Keratinocyte (primary cell): ENCODE measurements at places on chromosomes 6 and 20. TPM values are rescaled to one million over a fixed set of nuclear protein-coding genes. Genes with fewer than 3 reads are reported as not detected.

ARID1B gene
- 12.6 to 16.6 TPM (median 14.9 TPM) in 3 replicates for polyA plus RNA-seq

- no peak for DNase-seq
- H3K36me3 ChIP-seq, result peaks cover 13% of the 10 kb centered on the region
- peaks cover 13% of the 10 kb centered on the region for H3K4me1 ChIP-seq
Measured at GRCh38 chr6:31547727-31548543, 527 bp downstream of the NFKBIL1 start.

GRCh38 chr20:51037532-51038115 is 14.7 kb upstream of the KCNG1 start:
- H3K4me1 ChIP-seq, result peaks cover 13% of the 10 kb centered on the region
- H3K36me3 ChIP-seq, result no peaks in the 10 kb centered on the region
- H3K27ac ChIP-seq, result no peak overlapping the region
- H3K4me3 ChIP-seq, result no peak overlapping the region
- DNase-seq, result no peak
- H3K27me3 ChIP-seq, result peaks cover 7% of the 10 kb centered on the region

GRCh38 chr6:36659271-36659670 is 19.2 kb upstream of the CDKN1A start:
- H3K4me3 ChIP-seq, result no peak overlapping the region
- no peaks in the 10 kb centered on the region for H3K36me3 ChIP-seq
- no peak overlapping the region for H3K27ac ChIP-seq
- DNase-seq, result no peak
- peaks cover 27% of the 10 kb centered on the region for H3K4me1 ChIP-seq

CCDC170 gene
- 0.05 to 0.10 TPM (median 0.08 TPM) in 3 replicates for polyA plus RNA-seq

GRCh38 chr20:60900618-60901017 is 351.4 kb upstream of the CDH4 start:
- no peaks in the 10 kb centered on the region for H3K4me1 ChIP-seq
- H3K36me3 ChIP-seq, result no peaks in the 10 kb centered on the region
- no peak overlapping the region for H3K4me3 ChIP-seq

GRCh38 chr6:138594758-138595140 is 95.5 kb upstream of the NHSL1 start:
- no peaks in the 10 kb centered on the region for H3K36me3 ChIP-seq
- no peaks in the 10 kb centered on the region for H3K27me3 ChIP-seq
- H3K27ac ChIP-seq, result peak overlapping the region; percentile 94
- H3K4me1 ChIP-seq, result peaks cover 42% of the 10 kb centered on the region

DNA sequence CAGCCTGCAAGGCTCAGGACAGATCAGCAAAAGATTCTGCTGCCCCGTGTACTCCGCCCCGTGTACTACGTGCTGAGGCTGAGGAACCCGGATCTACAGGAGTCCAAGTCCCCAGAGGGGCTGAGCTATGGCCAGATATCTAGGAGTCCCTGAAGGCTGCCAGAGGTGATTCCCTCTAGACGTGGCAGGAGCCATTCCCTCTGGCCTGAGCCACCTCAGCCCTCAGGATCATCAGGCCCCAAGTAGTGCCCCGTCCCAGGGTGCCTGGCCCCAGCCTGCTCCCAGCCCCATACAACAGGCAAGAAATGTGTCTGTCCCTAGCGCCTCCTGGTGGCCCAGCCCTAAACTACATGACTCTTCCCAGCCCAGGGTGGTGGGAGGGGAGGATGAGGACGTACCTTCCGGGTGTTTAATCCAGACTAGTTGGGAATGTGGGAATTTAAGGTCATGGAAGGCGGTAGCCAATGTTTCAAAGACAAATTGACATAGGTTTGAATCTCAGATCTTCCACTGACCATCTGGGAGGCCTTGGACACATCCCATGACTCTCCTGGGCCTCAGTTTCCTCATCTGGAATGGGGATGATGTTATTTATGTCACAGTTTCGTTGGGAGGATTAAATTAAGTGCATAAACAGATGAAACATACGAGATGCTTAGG is 49.4 kb upstream of the PTPN1 start:
- DNase-seq, result no peak
- peak overlapping the region; percentile 31 for H3K27ac ChIP-seq
- H3K27me3 ChIP-seq, result no peaks in the 10 kb centered on the region
- peaks cover 5% of the 10 kb centered on the region for H3K4me1 ChIP-seq
- H3K4me3 ChIP-seq, result no peak overlapping the region

DNA sequence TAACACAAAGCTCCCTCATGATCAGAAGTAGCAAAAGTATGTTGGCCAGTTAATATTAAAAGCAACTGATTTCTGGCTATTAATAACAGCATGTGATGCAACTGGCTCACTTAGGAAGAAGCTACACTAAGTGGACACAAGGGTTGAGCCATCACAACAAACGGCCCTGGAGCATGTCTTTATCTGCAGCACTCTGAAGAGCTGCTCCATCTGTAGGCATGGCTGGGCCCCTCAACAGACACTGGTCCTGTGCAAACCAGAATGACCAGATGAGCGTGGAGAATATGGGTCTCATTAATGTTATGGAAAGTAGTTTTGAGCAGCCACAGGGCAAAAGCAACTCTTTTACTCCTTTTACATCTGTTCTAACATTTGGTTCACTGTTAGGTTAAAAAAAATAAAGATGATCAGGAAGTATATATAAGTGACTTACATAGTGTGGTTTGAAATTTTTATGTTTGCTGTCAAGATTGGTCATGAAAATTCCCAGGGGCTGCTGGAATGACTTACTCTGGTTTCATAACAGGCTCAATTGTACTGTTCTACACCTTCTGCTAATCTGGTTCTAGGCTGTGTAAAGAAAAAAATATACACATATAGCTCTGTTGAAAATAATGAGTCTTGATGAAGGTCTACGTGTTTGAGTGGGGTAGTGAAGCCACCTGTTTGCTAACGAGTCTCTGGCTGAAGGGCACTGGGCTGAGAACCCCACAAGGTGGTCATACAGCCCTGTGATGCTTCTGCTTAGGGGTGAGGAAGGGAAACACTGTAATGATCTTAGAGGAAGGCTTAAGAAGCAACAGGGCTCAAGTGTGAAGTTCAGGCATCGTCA is 58.1 kb downstream of the INSM1 start:
- no peak overlapping the region for H3K27ac ChIP-seq
- no peak overlapping the region for H3K4me3 ChIP-seq

- H3K36me3 ChIP-seq, result peaks cover 13% of the 10 kb centered on the region
- peak within 1 kb of the TSS; percentile 88 for H3K27ac ChIP-seq
- H3K4me1 ChIP-seq, result peaks cover 28% of the 10 kb centered on the region
- no peaks in the 10 kb centered on the region for H3K27me3 ChIP-seq
- peak within 1 kb of the TSS; percentile 78 for H3K4me3 ChIP-seq
Measured at GRCh38 chr20:6122873-6123648, at the start of gene FERMT1. TSS of gene FERMT1 (minus strand) at chr20:6123030. CDS start at chr20:6119554, 3,476 bp downstream.

- H3K27me3 ChIP-seq, result no peaks in the 10 kb centered on the region
- peaks cover 21% of the 10 kb centered on the region for H3K4me1 ChIP-seq
- DNase-seq, result no peak
- no peak overlapping the region for H3K27ac ChIP-seq
- H3K4me3 ChIP-seq, result no peak overlapping the region
Measured at GRCh38 chr6:11653028-11653583, 115.6 kb downstream of the TMEM170B start.

DNA sequence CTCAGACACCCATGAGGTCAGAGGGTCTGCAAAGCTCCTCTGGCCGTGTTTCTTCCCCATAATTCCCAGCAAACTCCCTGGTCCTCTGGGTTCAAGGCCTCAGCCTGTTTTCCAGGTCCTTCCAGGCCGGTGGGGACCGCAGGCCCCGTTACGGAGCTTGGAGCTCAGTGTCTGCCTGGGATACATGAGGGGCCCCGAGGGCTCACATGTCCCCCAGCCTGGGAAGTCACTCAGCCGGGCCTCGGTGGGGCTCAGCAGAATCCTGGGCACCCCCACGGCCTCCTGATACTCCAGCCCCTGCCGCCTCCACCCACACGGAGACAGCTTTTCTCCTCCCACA is 3.4 kb upstream of the SULF2 start:
- peaks cover 49% of the 10 kb centered on the region for H3K4me1 ChIP-seq
- DNase-seq, result no peak
- H3K36me3 ChIP-seq, result no peaks in the 10 kb centered on the region
- no peak overlapping the region for H3K27ac ChIP-seq

FLRT3 gene
- 69.7 to 123 TPM (median 91.7 TPM) in 3 replicates for polyA plus RNA-seq

DNA sequence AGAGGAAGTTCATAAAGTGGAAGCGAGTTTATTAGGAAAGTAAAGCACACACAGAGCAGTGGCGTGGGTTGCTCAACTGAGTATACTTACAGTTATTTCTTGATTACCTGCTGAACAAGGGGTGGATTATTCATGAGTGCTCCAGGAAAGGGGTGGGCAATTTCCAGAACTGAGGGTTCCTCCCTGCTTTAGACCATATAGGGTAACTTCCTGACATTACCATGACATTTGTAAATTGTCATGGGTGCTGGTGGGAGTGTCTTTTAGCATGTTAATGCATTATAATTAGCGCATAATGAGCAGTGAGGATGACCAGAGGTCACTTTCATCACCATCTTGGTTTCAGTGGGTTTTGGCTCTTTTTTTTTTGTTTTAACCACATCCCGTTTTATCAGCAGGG is 29.8 kb downstream of the PDYN start:
- H3K27ac ChIP-seq, result no peak overlapping the region
- H3K4me1 ChIP-seq, result peaks cover 5% of the 10 kb centered on the region
- H3K27me3 ChIP-seq, result peaks cover 9% of the 10 kb centered on the region
- H3K36me3 ChIP-seq, result no peaks in the 10 kb centered on the region
- DNase-seq, result no peak

PTCHD4 gene
- 0.39 to 0.93 TPM (median 0.41 TPM) in 3 replicates for polyA plus RNA-seq

CABLES2 gene
- polyA plus RNA-seq, result 1.9 to 4.6 TPM (median 2.2 TPM) in 3 replicates

LY6G6F gene
- polyA plus RNA-seq, result not detected in 3 replicates

DNA sequence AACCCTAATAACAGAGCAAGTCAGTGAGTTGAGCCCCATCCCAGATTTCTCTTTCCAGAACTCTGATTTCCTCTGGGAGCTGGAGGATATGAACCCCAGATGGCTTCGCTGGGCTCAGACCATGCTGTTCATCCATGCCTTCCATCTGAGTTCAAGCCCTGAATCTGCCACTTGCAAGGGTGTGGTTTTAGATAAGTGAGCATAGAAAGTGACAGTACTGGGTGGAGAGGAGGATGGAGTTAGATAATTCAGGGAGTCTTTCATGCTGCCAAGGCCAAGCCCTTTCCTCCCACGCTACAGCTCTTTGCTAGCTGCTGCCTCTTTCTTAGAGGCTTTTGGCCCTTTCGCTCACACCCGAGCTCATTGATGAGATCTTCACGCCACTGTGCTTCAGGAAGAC is 57.2 kb upstream of the MAFB start:
- peaks cover 6% of the 10 kb centered on the region for H3K27me3 ChIP-seq
- no peaks in the 10 kb centered on the region for H3K36me3 ChIP-seq
- no peak overlapping the region for H3K27ac ChIP-seq
- H3K4me3 ChIP-seq, result no peak overlapping the region

DNA sequence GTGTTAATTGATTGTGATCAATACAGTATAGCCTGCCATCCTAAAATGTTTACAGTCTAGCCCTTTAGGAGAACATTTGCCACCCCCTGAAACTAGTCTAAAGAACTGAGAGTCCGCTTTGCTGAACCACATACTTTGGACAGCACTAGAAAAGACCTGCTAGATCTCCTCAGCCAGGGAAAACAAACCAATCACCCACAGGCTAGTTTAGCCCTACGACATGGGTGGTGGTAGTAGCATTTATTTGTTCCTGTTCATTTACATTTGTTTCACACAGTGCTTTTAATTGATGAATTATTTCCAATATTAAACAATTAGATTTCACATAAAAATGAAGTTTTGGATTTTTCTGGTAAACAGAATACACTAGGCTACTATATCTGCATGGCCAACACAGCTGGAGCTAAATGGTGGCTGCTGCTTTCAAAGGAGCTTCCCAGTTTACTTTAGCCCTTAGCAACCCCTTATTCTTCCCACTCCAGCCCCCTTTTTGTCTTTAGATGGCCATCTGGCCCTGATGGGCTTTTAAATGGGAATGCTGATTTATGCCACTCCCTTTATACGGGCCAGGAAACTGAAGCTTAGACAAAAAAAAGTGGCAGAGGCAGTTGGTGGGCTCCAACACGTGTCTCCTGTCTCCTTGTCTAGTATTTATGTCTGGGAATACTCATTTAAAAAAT is 72.4 kb downstream of the ADGRG6 start:
- H3K4me1 ChIP-seq, result peaks cover 64% of the 10 kb centered on the region
- no peaks in the 10 kb centered on the region for H3K36me3 ChIP-seq
- H3K27me3 ChIP-seq, result no peaks in the 10 kb centered on the region
- peak overlapping the region; percentile 55 for H3K27ac ChIP-seq

HMGN3 gene
- polyA plus RNA-seq, result 41.1 to 78.6 TPM (median 51.0 TPM) in 3 replicates

DNA sequence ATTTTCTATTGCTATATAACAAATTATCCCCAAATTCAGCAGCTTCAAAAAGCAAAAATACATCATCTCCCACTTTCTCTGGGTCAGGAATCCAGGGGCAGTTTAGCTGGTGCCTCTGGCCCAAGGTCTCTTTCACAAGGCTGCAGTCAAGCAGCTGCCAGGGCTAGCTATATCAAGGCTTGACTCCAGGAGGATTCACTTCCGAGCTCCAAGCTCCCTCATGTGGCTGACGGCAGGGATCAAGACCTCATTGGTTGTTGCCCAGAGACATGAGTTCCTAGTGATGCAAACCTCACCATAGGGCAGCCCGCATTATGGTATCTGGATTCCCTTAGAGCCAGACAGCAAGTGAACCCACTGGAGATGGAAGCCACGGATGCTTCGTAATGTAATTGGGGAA is 1.3 kb upstream of the VNN1 start:
- no peak overlapping the region for H3K4me3 ChIP-seq
- peaks cover 3% of the 10 kb centered on the region for H3K4me1 ChIP-seq
- no peak overlapping the region for H3K27ac ChIP-seq
- H3K36me3 ChIP-seq, result no peaks in the 10 kb centered on the region
- H3K27me3 ChIP-seq, result no peaks in the 10 kb centered on the region

CTCFL gene
- not detected in 3 replicates for polyA plus RNA-seq

GRCh38 chr20:6780433-6781190 is 13.1 kb downstream of the BMP2 start:
- no peak overlapping the region for H3K27ac ChIP-seq
- H3K4me1 ChIP-seq, result no peaks in the 10 kb centered on the region
- peaks cover 4% of the 10 kb centered on the region for H3K36me3 ChIP-seq
- no peak for DNase-seq
- no peaks in the 10 kb centered on the region for H3K27me3 ChIP-seq

GGT7 gene
- polyA plus RNA-seq, result 4.7 to 6.5 TPM (median 5.0 TPM) in 3 replicates

RHAG gene
- polyA plus RNA-seq, result 0.05 TPM in 1 of 3 replicates, not detected in the others

ADGRF1 gene
- 27.7 to 43.9 TPM (median 35.3 TPM) in 3 replicates for polyA plus RNA-seq

DNA sequence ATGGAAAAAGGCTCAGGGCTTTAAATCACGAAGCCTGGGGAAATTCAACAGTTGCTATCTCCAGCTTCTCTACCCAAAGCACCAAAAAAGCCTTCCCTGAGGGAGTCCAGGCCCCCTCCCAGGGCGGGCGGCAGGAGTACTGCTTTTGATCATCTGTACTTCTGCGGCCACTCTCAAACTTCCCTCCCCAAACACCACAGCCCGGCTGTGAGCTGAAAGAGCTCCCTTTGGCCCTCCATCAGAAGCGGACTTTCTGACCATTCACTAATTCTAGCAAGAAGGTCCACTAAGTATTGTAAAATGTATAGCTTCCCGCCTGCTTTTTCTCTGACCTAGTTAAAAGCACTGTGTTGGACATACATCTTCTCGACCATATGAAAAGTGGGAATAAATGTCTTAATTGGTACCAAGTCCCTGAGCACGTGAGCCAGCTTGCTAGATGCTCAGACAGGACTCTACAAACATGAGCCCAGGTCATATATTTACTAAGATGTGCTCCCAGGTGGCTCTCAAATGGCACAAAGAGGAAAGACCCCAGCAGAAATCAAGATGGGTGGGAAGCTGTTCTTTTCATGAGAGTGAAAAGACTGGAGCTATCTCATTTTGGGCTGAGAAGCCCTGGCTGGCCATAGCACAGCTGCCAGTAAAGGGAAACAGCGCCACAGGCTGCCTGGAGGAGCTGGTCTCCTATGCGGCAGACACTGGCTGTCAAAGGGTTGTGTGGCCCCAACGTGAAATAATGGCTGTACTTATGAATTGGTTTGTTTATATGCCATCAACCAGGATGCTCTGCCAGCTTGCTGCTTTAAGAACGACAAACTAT is 58.6 kb downstream of the GFOD1 start:
- H3K4me3 ChIP-seq, result no peak overlapping the region
- H3K36me3 ChIP-seq, result no peaks in the 10 kb centered on the region
- no peak overlapping the region for H3K27ac ChIP-seq
- no peaks in the 10 kb centered on the region for H3K27me3 ChIP-seq
